ENCODE measurements at places on chromosomes 1 and 21. TPM values are rescaled to one million over a fixed set of nuclear protein-coding genes. Genes with fewer than 3 reads are reported as not detected.

Gene SPRR2E
- total RNA-seq = not detected

Gene MATN1
- total RNA-seq = 0.24 TPM

DNA sequence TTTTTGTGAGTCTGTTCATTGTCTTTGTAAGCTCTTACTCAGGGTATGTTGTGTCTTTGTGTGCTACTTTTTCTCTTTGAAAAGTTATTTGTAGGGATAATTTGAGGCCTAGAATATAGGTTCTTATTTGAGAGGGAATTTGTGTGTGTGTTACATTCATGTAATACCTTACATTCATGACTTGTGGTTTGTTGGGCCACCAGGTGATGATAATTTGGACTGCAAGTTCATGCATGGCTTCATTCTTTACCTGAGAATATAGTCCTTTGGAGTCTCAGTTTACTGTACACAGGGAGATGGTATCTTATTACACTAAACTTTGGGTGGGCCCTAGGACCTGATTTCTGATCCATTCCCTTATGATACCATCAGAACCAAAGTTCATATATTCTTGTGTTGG lies 51.8 kb upstream of the FASLG start:
- H3K27me3 ChIP-seq = no peaks in the 10 kb centered on the region
- H3K4me1 ChIP-seq = peaks cover 6% of the 10 kb centered on the region
- no peak for DNase-seq
- H3K27ac ChIP-seq = no peak overlapping the region
- H3K36me3 ChIP-seq = peaks cover 36% of the 10 kb centered on the region
- H3K4me3 ChIP-seq = no peak overlapping the region

DNA sequence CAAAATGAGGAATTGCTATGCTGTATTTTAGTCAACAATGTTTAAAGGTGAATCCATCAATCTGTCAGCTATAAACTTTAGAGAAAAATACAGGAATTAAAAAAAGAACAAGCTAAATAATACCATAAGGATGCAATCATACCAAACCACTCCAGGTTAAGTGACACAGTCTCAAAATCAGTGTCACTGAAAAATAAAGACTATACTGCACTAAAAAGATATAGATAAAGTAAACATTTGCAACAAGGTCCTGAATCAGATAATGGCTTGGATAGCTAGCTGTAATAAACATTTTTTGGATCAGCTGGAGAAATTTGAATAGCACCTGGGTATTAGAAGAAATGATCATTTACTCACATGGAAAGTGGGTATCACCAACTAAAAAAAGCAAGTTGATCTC lies 7.8 kb downstream of the GPBP1L1 start:
- peaks cover 14% of the 10 kb centered on the region for H3K36me3 ChIP-seq
- no peaks in the 10 kb centered on the region for H3K27me3 ChIP-seq
- no peak for DNase-seq
- no peak overlapping the region for H3K27ac ChIP-seq
- peaks cover 29% of the 10 kb centered on the region for H3K4me1 ChIP-seq

- H3K27ac ChIP-seq = no peak overlapping the region
- DNase-seq = no peak
These were observed 24.5 kb downstream of the PROK1 start for GRCh38 chr1:110475362-110476027.

DNA sequence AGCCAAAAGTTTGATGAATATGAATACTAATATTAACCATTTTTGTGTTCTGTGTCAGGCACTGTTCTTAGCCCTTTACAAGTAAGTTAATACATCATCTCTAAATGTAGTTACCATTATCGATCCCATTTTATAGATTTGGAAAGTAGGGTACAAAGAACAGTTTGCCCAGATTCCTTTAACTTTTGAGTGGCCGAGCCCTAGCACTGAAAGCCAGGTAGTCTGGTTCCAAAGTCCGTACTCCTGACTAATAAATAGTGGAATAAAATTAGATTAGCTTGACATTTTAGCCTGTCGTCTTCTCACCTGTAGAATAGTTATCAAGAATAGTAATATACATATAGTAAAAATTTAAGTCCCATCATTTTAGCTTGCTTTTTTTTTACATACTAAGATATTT lies 70.6 kb downstream of the PTBP2 start:
- no peak overlapping the region for H3K27ac ChIP-seq
- no peaks in the 10 kb centered on the region for H3K4me1 ChIP-seq
- no peak overlapping the region for H3K4me3 ChIP-seq
- no peaks in the 10 kb centered on the region for H3K27me3 ChIP-seq

DNA sequence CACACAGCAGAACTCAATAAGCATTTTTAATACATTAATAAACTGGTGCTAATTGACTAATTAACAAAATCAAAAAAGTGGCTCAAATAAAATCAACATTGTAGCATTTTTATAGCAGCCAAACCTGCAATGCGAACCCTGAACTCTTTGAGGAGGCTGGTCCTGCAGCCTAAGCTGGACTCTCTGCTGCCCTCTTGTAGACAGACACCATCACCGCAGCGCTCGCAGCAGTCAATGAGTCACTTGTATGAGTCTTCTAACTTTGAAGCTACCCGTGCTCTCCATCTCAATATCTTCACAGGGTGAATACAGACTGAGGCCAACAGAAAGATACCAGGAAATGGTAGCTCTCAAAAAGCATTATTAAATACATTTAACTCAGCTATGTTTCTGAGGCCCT lies 9.7 kb upstream of the KRTAP7-1 start:
- H3K4me3 ChIP-seq = no peak overlapping the region
- no peak overlapping the region for H3K27ac ChIP-seq
- no peaks in the 10 kb centered on the region for H3K36me3 ChIP-seq
- no peaks in the 10 kb centered on the region for H3K27me3 ChIP-seq
- DNase-seq = no peak
- no peaks in the 10 kb centered on the region for H3K4me1 ChIP-seq

- no peak overlapping the region for H3K4me3 ChIP-seq
- peaks cover 16% of the 10 kb centered on the region for H3K4me1 ChIP-seq
- H3K27ac ChIP-seq = no peak overlapping the region
- DNase-seq = no peak
These were observed 25.0 kb downstream of the WNT9A start for GRCh38 chr1:227922501-227923352.

Gene SELE
- total RNA-seq = not detected
